Fibroblast of skin of left quadriceps (primary cell): ENCODE measurements at places on chromosomes 2 and 18.

DNA sequence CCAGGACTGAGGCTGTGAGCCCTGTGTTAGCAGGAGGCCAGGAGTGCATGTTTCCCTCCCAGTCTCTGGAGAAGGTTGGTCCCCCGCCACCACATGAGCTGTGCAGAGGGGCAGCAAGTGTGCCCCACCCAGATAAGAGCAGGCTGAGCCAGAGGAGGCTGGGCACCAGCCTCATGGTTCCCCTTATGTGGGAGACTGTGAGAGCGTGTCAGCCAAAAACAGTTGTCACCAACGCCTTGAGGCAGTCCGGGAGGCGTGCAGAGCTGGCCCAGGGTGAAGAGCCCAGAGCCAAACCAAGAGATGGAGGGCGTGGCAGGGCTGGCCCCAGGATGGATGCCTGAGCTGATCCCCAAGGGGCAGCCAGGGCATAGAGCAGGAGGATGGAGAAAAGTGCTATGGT is 128.7 kb upstream of the GLI2 start:
- DNase-seq: no peak

- no peak for DNase-seq
Observed at GRCh38 chr2:201413552-201413951, 37.7 kb downstream of the TRAK2 start.

DNA sequence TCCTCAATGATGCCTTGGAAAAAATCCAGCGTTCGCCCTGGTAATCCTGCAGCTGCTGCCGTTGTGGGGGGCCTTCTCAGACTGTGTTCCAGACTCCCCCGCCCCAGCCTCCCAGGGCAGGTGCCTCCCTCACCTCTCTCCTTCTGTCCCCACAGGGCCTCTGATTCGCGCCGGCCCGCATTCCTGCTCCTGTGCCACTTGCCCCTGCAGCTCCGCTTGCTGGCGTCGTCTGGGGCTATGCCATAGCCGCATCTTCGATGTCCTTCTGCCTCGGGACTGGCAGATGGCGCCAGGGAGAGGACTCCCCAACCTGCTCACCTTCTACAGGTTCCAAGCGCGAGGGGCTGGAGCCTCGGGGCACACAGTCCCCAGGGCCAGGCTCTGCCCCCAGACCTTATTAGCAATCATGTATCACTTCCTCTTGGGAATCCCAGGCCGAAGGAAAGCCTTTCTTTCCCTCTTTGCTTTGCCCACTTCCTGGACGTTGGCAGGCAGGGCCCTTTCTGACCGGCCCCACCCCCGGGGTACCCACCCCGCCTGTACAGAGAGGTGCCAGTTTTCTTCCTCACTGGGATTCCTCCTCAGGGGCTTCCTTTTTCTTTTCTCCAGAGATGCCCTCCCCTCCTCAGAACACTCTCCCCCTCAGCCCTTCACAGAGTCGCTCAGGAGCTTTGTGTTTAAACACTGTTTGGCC is 4.4 kb downstream of the SPATA3 start:
- no peak for DNase-seq

GRCh38 chr2:98134172-98135005 is 47.4 kb downstream of the VWA3B start:
- DNase-seq: peak; percentile 10

DNA sequence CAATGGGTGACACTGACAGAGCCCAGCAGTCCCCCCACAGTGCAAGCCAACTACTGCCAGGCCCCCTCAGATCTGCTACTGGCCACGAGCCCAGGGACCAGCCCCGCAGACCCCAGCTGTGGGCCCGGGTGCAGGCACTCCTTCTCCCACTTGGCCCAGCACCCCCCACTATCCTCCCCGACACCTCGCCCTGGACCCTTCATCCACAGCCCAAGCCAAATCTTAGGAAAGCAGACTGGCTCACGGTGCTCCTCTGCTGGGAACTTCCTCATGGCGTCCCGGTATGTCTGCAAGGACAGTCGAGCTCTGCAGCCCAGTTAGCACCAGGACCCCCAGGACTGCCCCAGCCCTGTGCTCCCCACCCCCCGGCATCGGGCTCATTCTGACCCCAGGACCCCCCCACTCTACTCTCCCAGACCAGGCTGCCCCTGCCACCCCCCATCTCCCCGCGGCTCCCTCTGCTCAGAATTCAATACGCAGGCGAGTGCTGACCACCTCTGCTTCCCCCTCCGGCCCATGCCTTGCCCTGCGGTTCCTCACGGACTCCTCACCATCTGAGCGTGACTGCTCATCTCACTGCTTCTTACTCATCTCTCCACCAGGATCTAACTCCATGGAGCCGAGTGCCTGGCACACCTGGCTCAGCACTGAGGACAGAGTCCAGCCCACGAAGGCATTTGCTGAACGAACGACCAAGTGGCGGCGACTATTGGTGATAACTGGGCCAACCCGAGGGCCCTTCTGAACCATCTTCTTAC is 85.7 kb downstream of the PXDN start:
- DNase-seq: no peak

- DNase-seq: no peak
Observed at GRCh38 chr2:144461308-144461766, 58.6 kb downstream of the ZEB2 start.

DNA sequence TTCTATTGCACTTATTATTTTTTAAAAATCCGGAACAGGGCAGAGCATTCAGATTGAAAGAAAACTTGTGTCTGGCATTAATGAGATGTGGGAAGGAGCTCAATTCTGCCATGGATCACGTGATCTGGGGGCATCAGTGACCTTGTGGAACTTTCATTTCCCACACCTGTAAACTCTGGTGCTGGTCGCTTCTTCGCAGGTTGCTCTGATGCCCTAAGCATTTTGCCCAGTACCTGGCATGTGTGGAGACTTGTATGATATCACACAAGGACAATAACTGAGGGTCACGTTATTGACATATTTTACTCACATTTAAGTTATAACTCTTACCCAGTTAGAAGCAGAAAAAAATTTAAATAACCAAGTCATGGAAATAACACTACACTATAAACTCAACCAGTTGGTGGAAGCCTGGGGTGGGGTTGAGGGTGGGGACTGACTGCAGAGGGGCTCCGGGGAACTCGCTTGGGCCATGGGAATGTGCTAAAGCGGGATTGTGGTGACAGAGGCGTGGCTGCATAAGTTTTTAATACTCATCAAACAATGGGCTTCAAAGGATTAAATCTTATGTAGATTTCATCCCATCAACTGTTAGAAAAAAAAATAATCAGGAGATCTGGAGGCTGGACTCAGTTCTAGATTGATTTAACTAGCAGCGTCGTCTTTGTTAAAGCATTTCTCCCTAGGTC is 36.5 kb downstream of the ST3GAL5 start:
- no peak for DNase-seq

DNA sequence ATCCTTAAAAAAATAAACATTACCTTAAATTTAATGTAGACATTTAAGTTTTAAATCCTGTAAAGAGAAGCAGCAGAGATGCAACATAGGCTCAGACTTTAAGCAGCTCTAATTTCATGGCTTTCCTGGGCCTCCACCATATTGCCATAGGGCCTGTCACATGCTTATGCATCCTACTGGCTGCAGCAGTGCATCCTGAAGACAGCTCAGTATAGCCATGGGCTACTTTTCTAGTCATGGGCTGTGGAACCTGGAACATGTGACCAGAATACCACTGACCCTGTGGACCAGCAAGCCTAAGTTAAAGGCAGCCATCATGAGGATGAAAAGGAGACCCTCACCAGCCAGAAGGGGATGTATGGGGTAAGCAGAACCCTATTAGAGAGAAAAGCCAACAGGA is 10.7 kb downstream of the RMP24 start:
- DNase-seq: no peak

DNA sequence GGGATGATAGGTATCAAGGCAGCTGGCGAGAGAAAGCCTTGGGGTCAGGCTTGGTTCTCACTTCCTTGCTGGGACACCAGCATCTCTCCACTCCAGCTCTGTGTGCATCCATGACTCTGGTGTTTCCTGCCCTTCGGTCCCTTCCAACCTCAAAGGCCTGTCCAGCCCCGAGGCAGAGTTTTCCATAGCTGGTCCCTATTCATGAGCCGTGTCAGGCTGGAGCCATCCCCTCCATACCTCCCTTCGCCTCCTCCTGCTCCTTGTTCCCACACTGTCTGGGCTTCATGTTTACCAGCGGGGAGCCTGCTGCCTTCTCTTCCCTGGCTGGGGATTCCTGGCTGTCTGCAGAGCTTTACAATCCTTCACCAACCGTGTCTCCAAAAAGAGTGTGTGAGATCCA is 51.2 kb downstream of the DYSF start:
- DNase-seq: no peak

- DNase-seq: no peak
Observed at GRCh38 chr2:23198316-23199114, 186.5 kb upstream of the KLHL29 start.

GRCh38 chr2:48600917-48601316 is 16.7 kb upstream of the GTF2A1L start:
- DNase-seq: peak; percentile 26

DNA sequence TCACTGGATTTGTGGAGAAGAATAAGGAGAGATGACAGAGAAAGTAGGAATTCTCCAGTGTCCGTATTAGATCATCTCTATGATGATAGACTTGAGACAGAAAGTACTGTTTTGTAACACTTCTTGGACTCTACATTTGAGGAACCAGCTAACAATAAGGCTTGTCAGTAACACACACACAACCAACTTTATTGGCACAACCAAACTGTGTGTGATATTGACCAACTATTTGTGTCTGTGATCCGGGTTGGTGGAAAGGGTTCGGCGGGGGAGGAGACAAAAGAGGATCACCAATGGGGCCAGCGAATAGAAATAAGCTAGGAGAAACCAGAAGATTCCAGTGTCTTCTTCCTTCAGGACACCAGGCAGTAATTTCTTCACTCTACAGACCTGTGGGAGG is 79.8 kb downstream of the MARCHF4 start:
- DNase-seq: no peak

- DNase-seq: no peak
Observed at GRCh38 chr2:44974064-44974715, 32.7 kb downstream of the SIX3 start.

GRCh38 chr2:208134928-208135586 is 5.4 kb upstream of the CRYGC start:
- no peak for DNase-seq

DNA sequence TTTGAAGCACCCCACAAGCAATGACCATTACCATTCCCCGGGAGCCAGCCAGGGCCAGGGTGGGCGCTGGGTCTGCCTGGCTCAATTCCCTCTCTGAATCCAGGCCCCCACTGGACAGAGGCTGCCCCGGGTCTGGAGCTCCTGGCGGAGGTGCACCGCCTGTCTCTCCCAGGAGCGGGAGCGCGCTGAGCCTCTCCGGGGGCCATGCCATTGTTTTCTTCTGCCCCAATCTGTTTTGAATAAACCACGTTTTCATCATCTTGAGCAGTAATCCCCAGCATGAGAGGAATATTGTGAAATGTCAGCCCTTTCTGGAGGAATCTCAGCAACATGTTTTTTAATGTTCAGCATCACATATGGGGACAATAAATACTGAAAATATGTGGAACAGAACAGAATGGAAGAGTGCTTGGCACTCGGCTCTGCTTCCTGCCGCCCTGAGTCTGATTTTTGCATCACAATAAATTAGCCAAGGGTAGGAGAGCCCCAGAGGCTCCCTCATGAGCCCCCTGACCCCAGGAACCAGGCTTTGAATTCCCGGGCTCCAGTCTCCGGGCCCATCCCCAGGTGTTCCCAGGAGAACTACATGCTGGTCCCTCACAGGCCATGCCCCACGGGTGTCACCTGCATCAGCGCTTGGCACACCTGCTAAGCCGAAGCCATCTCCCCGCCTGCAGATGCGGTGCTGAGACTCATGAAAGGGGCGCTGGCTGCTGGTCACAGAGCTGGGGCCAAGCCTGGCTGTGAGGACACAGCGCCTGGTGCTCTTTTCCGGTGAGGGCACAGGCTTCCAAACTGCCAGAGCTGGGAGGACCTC is 88.8 kb downstream of the INHBB start:
- DNase-seq: peak; percentile 86

GRCh38 chr2:53559302-53559966 is 208.2 kb upstream of the CHAC2 start:
- DNase-seq: no peak

DNA sequence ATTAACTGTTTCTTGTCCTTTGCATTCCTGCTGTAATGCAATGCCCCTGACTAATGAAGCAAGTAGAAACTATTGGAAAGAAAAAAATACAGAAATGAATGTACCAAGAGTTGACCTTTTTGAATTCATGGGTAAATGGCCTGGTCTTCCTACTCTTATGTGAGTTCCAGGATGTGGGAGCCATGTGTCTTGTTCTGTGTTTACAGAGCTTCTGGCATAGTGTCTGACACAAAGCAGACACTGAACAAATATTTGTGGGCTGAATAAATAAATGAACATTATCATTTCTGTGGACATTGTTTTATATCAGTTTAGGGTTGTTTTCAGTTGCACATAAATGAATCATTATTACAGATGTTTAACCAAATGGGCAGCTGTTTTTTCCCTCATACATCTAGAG is 155.5 kb downstream of the CD8B2 start:
- peak; percentile 20 for DNase-seq

DNA sequence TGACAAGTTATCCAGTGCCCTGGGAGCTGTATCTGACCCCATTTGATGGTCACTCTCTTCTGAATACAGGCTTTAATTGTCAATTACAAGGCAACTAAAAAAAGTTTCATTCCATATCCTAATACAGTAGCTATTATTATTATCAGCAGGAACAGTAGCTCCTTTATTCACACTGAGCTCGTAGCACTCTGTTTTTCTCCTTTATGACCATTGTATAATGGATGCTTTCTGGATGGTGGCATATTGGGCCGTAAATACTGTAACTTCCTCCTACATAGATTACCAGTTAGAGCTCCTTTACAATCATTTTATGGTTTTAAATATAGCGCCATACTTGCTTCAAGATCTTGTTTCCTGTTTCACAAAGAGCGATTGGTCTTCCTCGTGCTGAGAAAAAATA is 1040.3 kb downstream of the TSN start:
- no peak for DNase-seq

DNA sequence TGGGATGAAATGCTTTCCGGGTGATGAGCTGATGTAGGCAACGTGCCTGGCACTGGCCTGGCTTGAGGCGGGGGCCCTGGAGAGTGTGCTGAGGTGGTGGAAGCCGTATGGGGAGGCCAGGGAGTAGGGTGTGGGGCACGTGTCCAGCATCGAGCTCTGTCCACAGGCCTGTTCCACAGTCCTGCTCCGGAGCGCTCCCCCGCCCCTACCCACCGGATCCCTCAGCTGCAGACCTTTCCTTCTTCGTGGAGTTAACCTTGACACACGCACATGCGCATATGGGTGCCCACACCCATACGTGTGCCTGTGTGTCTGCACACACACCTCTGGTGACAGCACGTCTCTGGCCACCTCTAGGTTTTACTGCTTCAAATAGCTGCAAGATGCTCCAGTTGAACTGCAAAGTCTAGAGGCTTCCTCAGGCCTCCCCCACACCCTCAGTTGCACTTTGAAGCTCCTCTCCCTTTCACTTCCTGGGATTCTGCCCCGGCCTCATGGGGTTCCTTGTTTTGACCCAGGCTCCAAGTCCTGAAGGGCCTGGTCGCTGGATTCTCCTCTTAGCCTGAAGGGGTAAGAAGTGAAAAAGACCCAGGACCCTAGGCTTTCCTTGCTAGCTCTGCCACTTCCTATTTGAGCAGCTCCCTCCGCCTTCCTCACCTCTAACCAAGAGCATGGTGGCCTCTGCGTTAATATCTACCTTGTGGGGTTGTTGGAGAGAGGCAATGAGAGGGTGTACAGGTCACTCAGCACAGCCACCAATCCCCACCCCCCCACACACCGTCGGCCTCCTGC is 49.5 kb downstream of the INHBB start:
- no peak for DNase-seq

- DNase-seq: no peak
Observed at GRCh38 chr2:241184901-241185300, 3.6 kb upstream of the ANO7 start.
